NCI-H2171 treated with DMSO at 0.1 percent for 48 hours (cell line): ENCODE measurements at places on chromosomes 5 and 9.

DNA sequence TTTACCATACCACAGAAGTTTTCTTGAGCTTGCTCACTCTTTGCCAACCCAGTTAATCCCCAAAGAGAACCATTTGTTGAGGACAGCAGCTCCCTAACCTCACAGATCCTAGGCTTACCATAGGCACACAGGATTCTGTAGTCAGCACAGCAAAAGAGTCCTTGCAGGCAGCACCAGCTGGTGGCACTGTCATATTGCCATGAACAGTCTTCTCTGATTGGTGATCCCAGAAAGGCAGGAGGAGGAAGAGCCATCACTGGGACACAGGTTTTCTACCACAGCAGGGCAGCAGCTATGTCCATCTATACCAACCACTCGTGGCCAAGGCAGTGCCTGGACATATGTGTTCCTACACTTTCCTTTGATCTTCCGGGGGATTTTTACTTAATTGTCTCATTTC lies 297.1 kb upstream of the CD180 start:
- peak; percentile 3 for DNase-seq

DNA sequence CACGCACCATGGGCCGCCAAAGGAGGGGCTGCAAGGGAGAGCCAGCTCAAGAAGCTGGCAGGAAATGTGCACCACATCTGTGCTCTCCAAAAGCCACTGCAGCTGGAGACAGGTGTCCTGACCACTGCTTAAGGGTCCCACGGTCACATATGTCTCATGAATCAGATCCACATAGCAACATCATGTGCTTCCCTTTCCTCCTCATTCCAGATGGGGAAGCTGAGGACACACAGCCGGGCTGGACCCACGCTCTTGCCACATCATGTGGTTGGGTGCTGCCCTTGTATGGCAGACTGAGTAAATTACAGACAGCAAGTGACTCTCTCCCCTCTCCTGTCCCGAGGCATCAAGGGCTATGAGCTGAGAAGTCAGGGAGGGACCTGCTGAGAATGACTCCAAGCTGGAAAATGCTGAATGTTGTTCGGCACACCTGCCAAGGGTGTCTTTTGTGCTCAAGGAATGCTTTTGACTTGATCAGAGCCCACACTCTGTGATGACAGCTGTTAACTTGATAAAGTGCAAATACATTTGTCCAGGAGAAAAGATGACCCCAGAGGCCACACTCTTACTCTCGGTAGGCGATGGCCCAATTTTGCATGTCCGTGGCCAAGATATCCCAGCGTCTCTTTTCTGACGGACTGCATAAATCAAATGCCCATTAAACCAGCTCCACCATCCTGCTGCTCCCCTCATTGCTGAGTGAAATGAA lies 58.2 kb downstream of the NSUN2 start:
- DNase-seq = no peak

DNA sequence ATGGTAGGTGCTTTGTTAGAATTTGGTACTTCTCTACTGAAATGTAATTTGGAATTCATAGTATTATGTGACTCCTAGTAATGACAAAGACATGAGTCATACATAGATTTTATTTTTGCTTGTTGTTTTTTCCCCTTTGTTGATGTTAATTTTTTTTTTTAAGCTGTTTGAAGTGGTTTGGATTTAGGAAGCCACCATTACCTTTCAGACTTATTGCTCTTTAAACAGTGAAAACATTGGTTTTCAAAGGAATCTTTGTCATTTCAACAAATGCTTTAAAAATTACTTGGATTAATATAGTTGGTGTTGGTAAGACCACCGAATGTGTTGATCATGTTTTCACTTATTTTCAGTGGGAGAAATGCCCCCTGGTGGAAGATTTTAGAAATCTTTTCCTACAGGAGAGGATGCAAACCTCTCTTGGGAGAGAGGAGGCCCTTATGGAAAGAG lies 170.1 kb upstream of the PITX1 start:
- peak; percentile 1 for DNase-seq

DNA sequence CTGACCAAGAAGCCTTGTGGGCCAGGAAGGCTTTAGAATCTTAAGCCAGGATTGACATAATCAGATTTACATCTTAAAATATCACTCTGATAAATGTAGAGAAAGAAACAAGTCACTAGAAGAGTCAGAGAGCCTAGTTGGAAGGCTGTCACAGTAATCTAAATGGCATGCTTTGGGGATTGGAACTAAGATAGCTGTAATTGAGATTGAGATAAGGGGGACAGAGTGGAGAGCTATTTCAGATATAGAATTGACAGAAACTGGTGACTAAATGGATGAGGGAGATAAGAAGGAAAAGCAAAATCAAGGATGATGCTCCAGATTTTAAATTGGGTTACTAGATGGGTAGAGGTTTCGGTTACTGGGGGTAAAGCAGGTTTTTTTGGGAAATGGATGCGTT lies 100.5 kb downstream of the XRCC4 start:
- DNase-seq = no peak

GRCh38 chr5:178068293-178068692 lies 45.0 kb upstream of the N4BP3 start:
- DNase-seq = peak; percentile 89

DNA sequence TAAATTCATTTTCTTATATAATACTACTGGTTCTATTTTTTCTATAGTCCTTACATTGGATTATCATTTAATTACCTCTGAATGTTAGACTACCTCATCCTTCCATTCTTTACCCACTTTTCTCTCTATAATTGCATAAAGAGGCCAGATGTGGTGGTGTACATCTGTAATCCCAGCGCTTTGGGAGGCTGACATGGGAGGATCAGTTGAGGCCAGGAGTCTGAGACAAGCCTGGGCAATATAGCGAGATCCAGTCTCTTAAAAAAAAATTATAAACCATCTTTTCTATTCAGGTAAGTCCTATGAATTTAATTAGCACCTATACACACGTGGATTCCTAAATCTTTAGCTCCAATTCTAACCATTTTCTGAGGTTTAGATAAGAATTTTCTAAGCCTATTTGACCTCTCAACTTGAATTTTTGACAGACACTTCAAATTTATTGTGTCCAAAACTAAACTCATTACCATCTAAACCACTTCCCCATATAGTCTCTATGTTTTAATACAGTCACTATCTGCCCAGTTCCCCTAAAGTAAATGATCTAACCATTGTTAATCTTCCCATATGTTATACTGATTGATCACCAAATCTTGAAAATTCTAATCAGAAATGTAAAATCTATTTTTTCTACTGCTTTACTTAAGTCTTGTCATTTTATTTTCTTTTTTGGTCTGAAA lies 33.0 kb upstream of the CHD1 start:
- no peak for DNase-seq

DNA sequence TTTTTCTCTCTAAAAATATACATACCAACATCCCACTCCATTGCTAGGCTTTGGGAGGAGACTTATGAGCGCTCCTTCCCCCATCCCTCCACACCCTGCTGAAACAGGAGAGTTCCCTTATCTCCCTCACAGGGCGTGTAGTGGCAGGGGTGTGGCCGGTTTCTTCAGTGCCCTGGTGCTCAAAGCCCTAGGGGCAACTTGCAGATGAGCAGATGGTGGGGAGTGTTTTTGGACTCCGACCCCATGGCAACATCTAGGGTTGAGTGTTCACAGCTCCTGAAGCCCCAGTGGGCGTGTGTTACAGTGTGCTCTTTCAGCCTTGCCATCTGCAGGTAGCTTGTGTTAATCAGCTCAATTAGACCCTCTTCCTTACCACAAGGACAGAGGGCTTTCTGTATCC lies 409.5 kb downstream of the MAT2B start:
- DNase-seq = peak; percentile 95

GRCh38 chr5:136133222-136133921 lies 727 bp downstream of the SMAD5 start:
- DNase-seq = peak; percentile 43

GRCh38 chr9:32384002-32384363 lies 460 bp upstream of the ACO1 start:
- no peak for DNase-seq

- DNase-seq = no peak
Measured at GRCh38 chr9:77960356-77961153, 71.1 kb downstream of the GNAQ start.
